ENCODE measurements at places on chromosomes 3 and 15. TPM values are rescaled to one million over a fixed set of nuclear protein-coding genes. Genes with fewer than 3 reads are reported as not detected.
A peak's percentile ranks its signal among the peaks of the same experiment; 100 is the strongest.

Gene PLXNB1
- total RNA-seq = 12.3 TPM

Gene GNAT1
- not detected for total RNA-seq

Gene DAPK2
- not detected for total RNA-seq

Gene MYRIP
- total RNA-seq = 0.48 TPM

Gene ITIH4
- not detected for total RNA-seq

Gene JMJD7
- total RNA-seq = 9.0 TPM

- DNase-seq = no peak
Observed at GRCh38 chr3:99731499-99731898, 86.2 kb upstream of the CMSS1 start.

- peak; percentile 86 for DNase-seq
Observed at GRCh38 chr3:8490079-8490552, 11.5 kb upstream of the LMCD1 start.

GRCh38 chr3:193174140-193174539 is 66.9 kb upstream of the PLAAT1 start:
- no peak for DNase-seq

GRCh38 chr3:10371167-10371566 is 50.3 kb upstream of the SEC13 start:
- DNase-seq = peak; percentile 78

- peak; percentile 63 for DNase-seq
Observed at GRCh38 chr3:120350401-120350941, 1.3 kb upstream of the LRRC58 start.

GRCh38 chr15:67067930-67068551 is 2.6 kb downstream of the SMAD3 start:
- DNase-seq = peak; percentile 26

- DNase-seq = peak; percentile 54
Observed at GRCh38 chr3:129605203-129605921, 1.1 kb downstream of the PLXND1 start.

DNA sequence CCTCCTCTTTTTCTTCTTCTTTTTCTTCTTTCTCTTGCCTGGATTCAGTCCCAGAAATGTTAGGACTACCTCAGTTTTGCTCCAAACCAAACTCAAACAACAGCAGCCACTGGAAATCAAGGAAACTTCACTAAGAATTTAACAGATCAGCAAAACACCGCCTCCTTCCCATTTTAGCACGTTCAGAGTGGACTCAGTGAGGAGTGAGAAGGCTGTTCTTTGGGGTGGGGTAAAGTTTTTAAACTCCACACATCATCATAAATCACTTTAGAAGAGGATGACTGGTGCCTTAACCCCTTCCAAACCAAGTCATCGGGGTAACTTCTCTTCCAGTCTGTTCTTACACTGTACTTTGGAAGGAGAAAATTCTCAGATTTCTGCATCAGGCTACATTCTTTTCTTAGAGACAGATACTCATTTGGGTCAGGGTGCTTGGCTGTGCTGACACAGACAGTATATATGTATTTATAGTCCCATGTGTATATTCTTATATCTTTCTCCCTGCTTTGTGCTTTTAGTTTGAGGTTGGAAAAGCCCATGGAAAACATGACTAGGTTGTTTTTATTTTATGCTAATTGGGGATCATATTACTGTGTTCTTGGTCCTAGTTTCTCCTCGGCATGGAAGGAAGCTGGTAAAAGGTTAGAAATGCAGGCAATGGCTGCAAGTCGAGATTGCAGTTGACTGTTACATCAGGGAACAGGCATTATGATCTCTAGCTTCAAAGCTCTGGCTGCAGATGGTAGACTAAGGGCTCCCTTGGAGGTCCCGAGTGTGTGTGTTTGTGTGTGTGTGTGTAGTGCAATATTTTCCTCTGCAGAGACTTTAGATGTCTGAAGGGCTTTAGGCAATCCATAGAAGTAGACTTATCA is at the start of gene CCDC80:
TSS of gene CCDC80 (minus strand) at position 214 of the 872 bp plus-strand sequence. CDS start 1,238 bp downstream, outside the sequence.
- DNase-seq = peak; percentile 99

DNA sequence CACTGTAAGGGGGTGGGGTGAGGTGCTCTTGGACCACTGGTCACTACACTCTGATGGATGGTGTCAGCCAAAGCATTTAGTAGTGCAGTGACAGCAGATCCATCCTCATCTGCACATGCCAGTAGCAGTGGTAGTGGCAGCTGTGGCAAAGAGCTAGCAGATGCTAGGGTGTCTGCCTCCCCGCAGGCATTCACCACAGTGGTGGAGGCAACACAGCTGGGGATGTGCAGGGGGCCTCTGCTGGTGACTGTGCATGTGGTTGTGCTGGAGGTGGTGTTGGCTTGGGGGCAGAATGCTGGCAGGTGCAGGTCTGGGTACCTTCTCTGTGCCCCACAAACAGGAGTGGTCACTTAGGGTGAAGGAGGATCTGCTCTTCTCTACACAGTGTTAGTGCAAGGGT is 19.4 kb upstream of the DCUN1D1 start:
- no peak for DNase-seq

DNA sequence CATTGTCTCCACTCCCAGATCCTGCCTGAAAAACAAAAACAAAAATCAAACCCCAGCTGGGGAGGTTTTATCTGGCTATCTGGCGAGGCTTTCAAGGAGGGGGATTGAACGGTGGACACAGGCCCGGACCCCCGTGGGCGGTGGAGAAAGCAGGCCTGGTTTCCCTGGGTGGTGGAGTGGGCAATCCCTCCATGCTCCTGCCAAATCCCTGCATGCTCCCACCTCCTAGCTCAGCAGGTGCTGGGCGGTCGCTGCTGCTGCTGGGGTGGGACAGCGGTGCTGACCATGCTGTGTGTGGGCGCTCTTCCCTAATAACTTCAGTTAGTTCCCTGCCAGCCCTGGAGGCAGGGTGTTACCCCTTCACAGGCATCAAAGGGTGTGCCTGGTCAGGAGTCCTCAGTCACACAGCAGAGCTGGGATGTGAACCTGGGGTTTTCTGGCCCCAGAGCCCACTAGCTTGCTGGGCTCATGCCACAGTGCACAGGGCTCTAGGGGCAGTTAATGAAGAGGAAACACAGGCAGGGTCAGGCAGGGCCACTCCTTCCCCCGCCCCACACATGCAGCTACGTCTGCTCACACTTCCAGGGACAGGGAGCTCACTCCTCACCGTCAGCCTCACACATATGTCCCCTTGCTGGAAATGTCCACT is 15.9 kb upstream of the PLXND1 start:
- no peak for DNase-seq

GRCh38 chr3:112560307-112560706 is 1.5 kb downstream of the ATG3 start:
- DNase-seq = no peak

All from HT1080 (cell line).